ENCODE measurements at places on chromosomes 13 and 19.
A peak's percentile ranks its signal among the peaks of the same experiment; 100 is the strongest.

- no peak for DNase-seq
These were observed 10.4 kb downstream of the SPINT2 start for GRCh38 chr19:38274739-38275138.

DNA sequence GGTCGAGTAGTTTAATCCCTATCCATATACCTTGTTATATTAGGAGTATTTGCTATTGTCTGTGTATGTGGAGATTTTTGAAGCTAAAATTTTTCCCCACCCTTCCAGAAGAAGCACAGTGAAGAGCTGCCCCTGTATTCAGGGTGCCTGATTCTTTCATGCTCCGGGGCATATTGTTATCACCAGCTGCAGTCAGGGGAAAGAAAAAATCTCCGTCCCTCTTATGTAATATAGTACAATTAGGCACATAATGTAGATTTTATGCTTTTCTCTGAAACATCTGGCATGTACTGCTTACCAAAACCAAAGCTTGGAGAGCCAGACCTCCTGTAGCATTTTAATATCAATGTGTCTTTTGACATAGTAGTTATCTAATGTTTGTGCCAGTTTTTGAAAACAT, 214.9 kb upstream of the EDNRB start:
- no peak for DNase-seq

- DNase-seq, result no peak
These were observed 24.0 kb upstream of the ANKRD10 start for GRCh38 chr13:110938662-110939421.

GRCh38 chr13:102993348-102993747, 72.9 kb downstream of the SLC10A2 start:
- no peak for DNase-seq

- peak; percentile 33 for DNase-seq
These were observed 20.2 kb upstream of the PNMA8B start for GRCh38 chr19:46515879-46516350.

GRCh38 chr19:5048727-5049553, 80.0 kb downstream of the KDM4B start:
- no peak for DNase-seq

DNA sequence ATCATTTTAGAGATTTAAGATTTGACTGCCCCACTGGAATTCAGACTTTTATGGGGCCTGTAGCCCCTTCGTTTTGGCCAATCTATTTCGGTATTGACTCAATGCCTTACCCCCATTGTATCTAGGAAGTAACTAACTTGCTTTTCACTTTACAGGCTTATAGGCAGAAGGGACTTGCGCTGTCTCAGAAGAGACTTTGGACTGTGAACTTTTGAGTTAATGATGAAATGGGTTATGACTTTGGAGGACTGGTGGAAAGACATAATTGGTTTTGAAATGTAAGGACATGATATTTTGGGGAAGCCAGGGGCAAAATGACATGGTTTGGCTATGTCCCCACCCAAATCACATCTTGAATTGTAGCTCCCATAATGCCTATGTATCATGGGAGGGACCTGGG, 463.0 kb upstream of the KLHL1 start:
- DNase-seq, result no peak

- DNase-seq, result no peak
These were observed 891.7 kb upstream of the MIR17HG start for GRCh38 chr13:90455823-90456222.

DNA sequence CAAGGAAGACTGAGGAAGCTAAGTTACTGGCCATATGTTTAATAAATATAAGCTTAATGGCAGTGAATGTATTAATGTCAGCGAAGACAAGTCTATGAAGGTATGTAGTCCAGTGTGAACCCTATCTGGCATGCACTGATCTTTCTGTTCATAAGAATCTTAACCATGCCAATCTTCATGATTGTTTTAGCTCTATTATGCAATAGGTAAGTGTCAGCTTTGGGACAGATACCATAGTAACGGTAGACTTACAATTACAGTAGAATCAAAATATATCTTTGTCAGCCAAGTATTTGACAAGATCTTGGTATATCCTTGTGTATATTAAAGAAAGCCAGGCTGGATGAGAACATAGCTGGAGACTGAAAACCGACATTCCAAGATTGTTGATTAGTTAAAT, 428.5 kb downstream of the SPRY2 start:
- no peak for DNase-seq

DNA sequence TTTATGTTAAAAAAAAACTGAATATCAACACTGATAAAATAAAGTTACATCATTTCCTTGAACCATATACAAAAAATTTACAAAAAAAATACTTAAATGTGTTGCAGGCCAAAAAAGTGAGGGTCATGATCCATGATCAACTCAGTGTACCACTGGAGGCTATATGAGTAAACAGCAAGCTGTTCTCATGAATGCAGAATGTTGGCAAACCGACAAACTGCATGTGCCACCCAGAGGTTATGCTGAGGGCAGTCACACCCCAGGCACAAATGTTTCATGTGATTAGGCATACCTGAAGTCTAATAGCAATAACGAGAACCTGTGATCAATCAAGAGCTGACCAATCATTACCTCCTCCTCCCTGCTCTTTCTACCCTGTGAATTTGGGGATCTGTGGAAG, 91.9 kb downstream of the ZNF431 start:
- no peak for DNase-seq

GRCh38 chr19:42191330-42191729, 26.1 kb downstream of the DEDD2 start:
- no peak for DNase-seq

- DNase-seq, result no peak
These were observed 4.7 kb downstream of the MAB21L1 start for GRCh38 chr13:35471706-35472322.

- DNase-seq, result no peak
These were observed 719 bp upstream of the GRK1 start for GRCh38 chr13:113666329-113666670.

GRCh38 chr19:16315825-16316505, 8.7 kb upstream of the KLF2 start:
- no peak for DNase-seq

GRCh38 chr13:111183087-111183645, 68.1 kb downstream of the ARHGEF7 start:
- peak; percentile 56 for DNase-seq

DNA sequence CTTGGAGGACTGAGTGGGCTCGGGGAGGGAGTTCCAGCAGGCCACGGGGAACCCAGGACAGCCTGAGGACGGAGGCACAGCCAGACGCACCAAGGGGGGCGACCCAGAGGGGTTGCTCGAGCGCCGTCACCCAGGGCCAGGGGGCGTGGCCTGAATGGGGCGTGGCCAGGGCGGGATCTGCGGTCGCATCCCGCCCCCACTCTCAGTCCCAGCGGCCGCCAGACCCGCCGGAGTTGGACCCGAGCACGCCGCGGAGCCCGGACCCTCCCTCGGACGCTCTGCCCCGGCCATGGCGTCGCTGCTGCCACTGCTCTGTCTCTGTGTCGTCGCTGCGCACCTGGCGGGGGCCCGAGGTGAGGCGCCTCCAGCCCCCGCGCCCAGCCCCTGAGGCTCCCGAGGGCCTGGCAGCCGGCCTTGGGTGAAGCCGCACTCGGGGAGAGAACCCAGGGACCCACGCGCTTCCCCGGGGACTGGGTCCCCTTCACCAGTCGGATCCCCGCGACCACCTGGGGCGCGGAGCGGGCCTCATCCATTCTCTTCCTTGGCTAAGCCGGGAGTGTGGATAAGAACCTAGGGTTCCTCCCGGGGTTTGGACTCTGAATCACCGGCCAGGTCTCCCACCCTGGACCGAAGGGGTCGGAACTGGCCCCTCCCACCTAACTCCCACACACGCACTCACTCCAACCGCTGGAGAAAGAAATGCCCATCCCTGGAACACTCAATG, at the start of gene CILP2:
TSS of gene CILP2 (plus strand) at position 205 of the 724 bp plus-strand sequence. CDS start at position 290, 85 bp downstream.
- DNase-seq, result peak; percentile 25

GRCh38 chr19:33736158-33736557, 60.5 kb upstream of the KCTD15 start:
- no peak for DNase-seq

GRCh38 chr19:18294467-18294864, 13.0 kb upstream of the JUND start:
- peak; percentile 93 for DNase-seq

- peak; percentile 61 for DNase-seq
These were observed 11.5 kb downstream of the APLP1 start for GRCh38 chr19:35879770-35880317.

GRCh38 chr19:38210458-38210987, 13.5 kb downstream of the DPF1 start:
- no peak for DNase-seq

- no peak for DNase-seq
These were observed 102.6 kb downstream of the DOCK9 start for GRCh38 chr13:98875146-98875729.

GRCh38 chr19:2678044-2678671, 24.3 kb downstream of the GNG7 start:
- no peak for DNase-seq

DNA sequence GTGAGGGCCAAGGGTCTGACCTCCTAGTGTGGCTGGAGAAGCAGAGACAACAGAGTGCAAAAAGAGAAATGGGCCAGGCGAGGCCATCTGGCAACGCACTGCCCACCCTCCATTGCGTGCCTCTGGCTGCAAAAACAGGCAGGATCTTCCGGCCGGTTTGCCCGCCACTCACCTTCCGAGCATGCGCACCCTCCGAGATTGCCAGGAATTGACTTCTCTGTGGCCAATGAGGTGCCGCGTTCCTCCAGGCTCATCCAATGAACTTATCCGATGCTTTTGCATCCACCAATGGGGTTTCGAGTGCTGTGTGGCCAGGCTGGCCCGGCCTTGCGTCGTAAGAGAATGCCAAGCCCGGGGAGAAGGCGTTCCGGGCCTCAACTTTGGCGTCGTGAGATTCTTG, at the start of gene TEX101:
TSS of gene TEX101 (plus strand) at position 337 of the 400 bp plus-strand sequence. CDS start 1,030 bp downstream, outside the sequence.
- no peak for DNase-seq

DNA sequence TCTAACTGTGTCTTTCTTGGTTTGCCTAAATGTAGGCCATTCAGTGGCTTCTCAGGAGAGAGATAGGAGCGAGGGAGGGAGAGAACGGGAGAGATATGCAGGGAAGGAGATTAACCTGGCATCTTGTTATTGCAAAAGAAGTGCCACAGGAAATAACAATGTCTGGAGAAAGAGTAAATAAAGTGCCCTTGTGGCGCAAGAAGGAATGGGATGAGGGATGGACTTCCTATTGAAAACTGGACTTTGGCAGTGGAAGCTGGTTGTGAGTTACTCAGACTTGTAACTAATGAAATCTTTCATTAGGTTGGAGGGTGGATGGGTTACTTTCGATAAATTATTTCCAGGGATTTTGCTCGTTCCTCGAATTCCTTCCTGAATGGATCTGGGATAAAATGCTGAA, 136.1 kb downstream of the LACC1 start:
- DNase-seq, result no peak

GRCh38 chr19:54002495-54003315, 11.3 kb downstream of the CACNG6 start:
- no peak for DNase-seq
